ENCODE measurements at places on chromosomes 5 and 9.
A peak's percentile ranks its signal among the peaks of the same experiment; 100 is the strongest.

DNA sequence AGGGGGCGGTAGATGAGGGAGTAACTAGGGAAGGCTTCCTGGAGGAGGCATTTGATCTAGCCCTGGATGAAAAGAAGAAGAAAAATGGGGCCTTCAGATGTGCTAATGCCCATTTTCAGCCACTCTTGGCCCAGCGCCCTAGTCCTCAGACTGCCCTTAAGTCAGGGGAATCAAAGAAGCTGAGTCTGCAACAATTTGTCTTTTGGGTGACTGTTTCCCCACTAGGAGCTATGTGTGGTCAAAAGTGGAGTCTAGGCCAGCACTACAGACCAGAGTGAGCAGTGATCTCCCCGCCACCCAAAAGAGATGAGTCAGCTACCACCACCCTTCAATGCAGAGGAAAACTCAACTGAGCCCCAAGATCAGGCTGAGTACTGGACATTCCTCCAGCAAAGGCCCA lies 542.1 kb downstream of the BNC2 start:
- no peak overlapping the region for H3K4me3 ChIP-seq
- H3K27me3 ChIP-seq, result peaks cover 3% of the 10 kb centered on the region
- H3K4me1 ChIP-seq, result peaks cover 23% of the 10 kb centered on the region
- no peak overlapping the region for H3K27ac ChIP-seq

GRCh38 chr5:131634666-131634995 lies 398 bp downstream of the RAPGEF6 start:
- H3K27me3 ChIP-seq, result no peaks in the 10 kb centered on the region
- H3K36me3 ChIP-seq, result no peaks in the 10 kb centered on the region
- H3K4me3 ChIP-seq, result peak overlapping the region; percentile 97
- peaks cover 18% of the 10 kb centered on the region for H3K4me1 ChIP-seq

DNA sequence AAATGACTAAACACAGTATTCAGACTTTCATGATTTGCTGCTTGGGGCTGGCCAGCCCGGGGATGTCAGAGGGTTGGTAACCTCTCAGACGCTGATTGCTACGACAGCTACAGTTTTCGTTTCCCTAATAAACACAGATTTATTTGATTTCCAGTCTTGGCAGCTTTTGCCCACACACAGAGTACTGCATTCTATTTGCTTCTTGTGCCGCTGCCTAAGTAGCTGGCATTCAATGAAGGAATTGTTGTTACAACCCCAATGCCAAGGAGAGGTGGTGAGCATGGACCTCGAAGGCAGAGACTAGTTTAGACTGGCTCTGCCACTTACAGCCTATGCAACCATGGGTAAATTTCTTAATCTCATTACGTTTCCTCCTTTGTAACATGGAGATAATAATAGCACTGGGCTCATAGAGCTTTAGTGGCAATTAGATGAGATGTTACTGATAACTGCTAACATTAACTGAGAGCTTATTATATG lies 247.1 kb upstream of the PANK3 start:
- peaks cover 22% of the 10 kb centered on the region for H3K27me3 ChIP-seq
- H3K36me3 ChIP-seq, result peaks cover 21% of the 10 kb centered on the region
- peaks cover 23% of the 10 kb centered on the region for H3K4me1 ChIP-seq
- no peak overlapping the region for H3K27ac ChIP-seq
- no peak for DNase-seq
- H3K4me3 ChIP-seq, result no peak overlapping the region

- no peaks in the 10 kb centered on the region for H3K36me3 ChIP-seq
- no peak for DNase-seq
- H3K4me1 ChIP-seq, result peaks cover 28% of the 10 kb centered on the region
These were observed 111.4 kb downstream of the SLC28A3 start for GRCh38 chr9:84229191-84229590.

- H3K36me3 ChIP-seq, result peaks cover 31% of the 10 kb centered on the region
- H3K27me3 ChIP-seq, result no peaks in the 10 kb centered on the region
- H3K27ac ChIP-seq, result peak overlapping the region; percentile 9
- DNase-seq, result no peak
- peaks cover 21% of the 10 kb centered on the region for H3K4me1 ChIP-seq
- no peak overlapping the region for H3K4me3 ChIP-seq
These were observed 22.2 kb downstream of the SCAI start for GRCh38 chr9:125121146-125121545.

GRCh38 chr5:43233946-43234345 lies 41.9 kb downstream of the NIM1K start:
- H3K36me3 ChIP-seq, result no peaks in the 10 kb centered on the region
- H3K4me3 ChIP-seq, result no peak overlapping the region
- DNase-seq, result no peak
- peaks cover 3% of the 10 kb centered on the region for H3K27me3 ChIP-seq
- H3K27ac ChIP-seq, result no peak overlapping the region
